ENCODE measurements at places on chromosomes 2 and 18.

DNA sequence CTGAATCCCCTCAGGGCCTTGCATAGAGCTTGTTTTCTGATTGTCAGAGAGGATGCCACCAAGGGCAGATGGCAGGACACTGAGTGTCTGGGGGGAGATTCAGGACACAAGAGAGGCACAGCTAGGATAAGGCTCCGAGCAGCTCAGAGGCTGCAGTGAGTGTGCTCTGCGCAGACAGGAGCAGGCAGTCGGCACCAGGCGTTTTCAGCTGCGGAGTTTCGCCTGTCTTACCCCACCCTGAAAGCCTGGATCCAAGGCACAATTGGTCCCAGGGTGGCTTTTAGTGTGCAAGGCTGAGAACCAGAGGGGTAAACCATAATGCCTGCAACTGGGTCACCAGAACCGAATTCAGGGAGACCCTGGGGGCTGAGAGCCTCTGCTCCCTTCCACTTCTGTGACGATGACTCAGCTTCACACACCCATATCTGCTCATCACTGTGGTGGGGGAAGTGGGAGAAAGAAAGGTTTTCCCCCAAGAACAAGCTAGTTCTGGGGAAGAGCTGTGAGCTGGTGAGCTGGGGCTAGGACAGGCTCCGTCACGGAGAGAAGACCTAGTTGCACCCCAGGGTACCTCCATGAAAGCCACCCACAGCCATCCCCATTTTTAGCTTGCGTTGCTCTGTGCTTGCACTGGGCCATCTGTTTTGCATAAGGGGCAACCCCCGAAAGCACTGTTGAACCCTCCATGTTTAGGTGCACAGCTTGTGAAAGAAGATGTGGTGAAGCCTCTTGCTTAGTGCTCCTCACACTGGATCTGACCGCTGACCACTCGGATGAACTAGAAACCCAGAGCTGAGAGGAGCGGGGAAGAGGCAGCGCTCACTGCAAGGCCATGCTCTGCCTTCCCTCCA lies 173.7 kb downstream of the CELF4 start:
- no peak for DNase-seq

DNA sequence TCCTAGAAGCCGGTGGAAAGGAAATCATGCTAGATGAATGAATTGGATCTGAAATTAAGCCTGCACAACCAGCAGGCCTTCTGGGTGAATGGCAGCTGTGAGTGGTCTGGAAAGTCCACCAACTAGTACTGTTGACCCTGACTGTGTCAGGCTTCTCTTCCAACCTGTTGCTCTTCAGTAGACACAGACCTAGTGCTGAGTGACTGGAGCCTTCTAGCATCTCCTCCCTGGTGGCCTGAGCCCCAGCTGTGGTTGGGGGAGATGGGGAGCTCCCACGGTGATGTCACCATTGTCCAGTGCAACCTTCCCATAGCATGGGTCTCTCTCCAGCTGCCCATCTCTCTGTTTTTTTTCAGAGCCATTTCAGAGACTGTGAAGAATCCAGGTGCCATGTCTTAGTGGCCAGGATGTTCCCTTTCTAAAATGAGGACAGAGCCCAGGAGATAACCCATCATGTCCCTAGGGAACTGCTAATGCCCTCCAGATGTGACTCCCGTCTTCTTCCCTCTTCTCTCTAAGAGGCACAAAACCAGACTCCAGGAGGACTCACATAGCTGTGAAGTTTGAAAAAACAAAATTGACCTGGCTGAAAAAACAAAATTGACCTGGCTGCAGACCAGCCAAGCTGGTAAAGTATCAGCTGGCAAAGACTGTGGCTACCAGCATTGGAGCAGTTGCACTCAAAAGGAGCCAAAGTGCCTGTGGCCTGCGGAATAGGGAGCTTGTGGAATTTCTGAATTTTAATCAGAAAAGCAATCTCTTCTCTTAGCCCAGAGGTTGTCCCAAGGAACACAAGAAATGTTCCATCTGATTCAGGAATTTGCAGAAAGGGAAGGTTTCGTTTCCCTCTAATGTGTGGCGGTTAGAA lies 67.4 kb upstream of the RPL31 start:
- DNase-seq: no peak

GRCh38 chr2:186696290-186696689 lies 2.4 kb downstream of the FAM171B start:
- DNase-seq: no peak

DNA sequence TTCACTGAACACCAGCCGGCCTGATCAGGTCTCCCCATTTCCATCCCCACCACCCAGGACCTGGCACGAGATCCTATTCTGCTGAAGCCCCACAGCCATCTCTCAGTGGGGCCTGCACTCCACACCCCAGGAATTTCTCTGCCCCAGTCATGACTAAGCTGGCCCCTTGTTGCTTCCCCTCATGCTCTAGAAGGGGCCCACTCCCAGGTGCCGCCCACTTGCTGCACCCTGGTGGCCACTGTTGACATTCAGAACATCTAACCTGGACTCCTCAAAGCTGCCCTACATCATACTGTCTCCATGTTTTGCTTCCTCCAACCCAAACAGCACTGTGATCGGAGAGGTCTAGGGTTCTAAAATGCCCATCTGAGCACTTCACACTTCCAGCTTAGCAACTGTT lies 90.7 kb upstream of the KLHL29 start:
- DNase-seq: no peak

DNA sequence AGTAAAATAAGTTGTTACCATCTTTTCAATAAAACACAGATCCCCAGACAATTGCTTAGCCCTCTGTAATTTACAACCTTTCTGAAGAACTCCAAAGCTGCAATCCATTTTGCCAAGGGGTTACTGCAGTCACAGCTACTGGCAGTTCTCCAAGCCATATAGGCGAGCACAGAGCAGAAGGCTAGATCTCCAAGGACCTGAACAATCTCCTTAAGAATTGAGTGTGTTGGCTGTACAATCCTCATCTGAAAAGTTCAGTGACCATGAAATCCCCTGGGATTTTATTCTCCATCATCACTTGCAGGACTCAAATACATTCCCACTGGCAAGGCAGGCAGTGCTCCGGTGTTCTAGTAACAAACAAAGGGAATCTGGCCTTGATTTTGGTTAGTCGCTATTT lies 103.9 kb upstream of the LRP1B start:
- no peak for DNase-seq

DNA sequence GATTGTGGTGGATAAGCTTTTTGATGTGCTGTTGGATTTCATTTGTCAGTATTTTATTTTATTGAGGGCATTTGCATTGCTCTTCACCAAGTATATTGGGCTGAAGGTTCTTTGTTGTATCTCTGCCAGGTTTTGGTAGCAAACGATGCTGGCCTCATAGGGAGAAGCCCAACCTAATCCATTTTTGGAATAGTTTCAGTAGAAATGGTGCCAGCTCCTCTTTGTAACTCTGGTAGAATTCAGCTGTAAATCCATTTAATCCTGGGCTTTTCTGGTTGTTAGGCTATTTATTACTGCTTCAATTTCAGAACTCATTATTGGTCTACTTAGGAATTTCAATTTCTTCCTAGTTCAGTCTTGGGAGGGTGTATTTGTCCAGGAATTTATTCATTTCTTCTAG lies 309.8 kb upstream of the SETBP1 start:
- no peak for DNase-seq

- no peak for DNase-seq
Observed at GRCh38 chr2:206115026-206115578, 29.1 kb upstream of the INO80D start.

GRCh38 chr2:11631462-11631861 lies 38.5 kb downstream of the NTSR2 start:
- no peak for DNase-seq

DNA sequence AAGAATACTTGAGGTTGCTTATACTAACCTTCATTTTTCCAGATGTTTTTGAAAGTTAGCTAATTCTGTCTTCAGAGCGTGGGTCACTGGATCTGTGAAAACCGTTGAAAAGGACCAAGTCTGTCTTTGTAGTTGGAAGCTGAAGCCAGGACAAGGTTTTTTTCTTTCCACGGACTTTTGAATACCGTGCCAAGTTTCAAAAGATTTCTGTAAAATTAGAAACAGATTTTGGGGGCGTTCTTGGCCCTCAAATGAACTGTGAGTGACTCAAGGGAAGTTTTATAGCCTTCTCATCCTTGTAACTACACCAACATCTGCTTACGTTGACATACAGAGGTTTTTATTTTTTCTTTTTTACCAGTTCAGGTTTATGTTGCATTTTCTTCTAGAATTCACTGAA lies at the start of gene FAP:
FAP (minus strand) TSS at position 152 of the 400 bp plus-strand sequence; CDS start at position 34, 118 bp downstream.
- DNase-seq: no peak

DNA sequence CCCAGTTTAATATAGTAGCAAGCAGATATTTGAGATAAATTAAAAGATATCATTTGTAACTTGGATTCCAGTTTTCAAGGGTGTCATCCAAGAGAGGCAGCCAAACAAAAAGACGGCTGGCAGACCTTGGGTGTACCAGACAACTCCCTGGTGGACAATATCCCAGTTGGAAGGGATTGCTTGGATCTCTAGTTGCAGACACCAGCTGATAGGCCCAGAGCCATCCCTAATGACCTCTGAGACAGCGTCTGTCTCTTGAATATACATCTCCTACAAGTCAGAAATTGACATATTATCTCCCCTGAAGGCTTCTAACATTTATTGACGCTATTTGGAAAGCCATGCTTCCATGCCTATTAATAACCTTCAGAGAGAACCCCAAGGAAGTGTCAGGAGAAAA lies 67.7 kb downstream of the ACVR1 start:
- no peak for DNase-seq

DNA sequence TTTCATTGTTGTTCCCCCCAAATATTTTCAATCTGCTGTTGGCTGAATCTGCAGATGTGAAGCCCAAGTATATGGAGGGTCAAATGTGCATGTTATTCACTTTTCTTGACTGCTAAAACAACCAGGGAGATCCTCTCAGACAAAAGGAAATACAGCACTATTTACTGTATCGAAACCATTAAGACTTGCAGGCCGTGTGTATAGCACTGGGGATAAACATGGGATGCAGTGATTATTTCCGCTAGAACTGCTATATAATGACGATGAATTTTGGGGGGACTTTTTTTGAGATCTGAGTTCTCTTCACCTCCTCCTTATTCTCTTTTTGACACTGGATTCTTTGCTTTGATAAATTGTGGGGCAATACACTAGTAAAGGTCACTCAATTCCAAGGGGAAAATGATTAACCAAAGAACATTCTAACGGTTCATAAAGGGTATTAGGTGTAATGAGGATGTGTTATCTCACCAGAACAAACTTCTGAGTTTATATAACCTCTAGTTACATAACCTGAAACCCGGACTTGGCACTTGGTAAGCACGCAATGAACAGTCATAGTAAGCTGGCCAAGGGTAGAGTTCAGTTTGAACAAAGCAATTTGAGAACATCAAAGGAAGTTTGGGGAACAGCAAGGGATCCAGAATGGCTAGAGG lies 3.5 kb upstream of the UGT1A1 start:
- no peak for DNase-seq

DNA sequence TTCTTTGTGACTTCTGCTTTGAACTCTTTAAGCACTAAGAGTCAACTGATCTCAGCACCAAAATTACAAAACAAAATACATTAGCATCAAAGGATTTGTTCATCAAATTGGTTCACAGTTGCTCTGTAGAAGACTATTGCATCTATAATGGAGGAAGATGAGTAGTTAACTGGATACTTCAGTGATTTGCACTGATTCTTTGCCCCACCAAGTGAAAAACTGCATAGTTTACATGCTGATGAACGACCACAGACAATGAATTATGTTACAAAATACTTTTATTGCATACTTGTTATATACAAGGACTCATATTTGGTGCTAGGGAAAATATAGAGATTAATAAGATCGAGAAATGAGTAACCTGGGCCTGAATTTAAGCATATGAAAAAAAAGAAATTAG lies 107.2 kb downstream of the SCG2 start:
- DNase-seq: no peak

- no peak for DNase-seq
Observed at GRCh38 chr2:45761635-45762034, 110.2 kb downstream of the PRKCE start.

DNA sequence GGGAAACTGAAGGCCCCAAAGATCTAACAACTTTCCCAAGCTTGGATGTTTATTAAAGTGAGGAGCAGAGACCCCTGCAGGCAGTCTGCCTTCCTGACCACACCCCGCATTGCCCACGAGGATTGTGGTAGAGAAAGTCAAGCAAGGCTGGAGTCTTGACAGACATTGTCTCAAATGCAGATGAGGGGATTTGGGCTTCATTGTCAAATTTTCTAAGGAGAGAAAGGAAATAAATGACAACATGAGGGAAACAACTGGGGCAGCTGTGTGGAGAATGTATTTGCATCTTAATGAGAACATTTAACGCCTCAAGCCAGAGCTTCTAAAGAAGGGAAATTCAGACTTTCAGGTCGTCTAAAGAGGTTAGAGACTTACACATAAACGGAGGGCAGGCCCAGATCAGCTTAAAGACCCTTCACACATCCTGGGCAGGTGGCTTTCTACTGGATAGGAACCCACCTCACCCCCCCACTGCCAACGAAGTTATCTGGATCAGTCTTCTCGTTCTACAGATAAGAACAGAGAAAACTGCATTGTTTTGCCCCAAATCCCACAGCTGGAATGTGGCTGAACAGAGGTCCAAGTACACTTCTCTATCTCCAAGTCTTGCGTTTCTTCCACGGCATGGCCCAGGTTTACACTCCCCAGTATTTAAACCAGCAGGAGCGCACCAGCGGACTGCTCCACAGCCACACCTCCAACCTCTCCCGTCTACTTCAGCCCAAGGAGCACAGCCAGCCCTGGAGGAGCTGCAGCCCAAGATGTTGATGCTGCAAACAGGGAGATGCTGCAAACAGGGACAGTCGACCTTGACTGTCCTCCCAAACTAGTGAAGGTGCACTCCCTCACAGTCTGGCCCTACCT lies 16.2 kb upstream of the SCG2 start:
- no peak for DNase-seq

GRCh38 chr18:77482190-77483085 lies 232.8 kb downstream of the GALR1 start:
- no peak for DNase-seq

DNA sequence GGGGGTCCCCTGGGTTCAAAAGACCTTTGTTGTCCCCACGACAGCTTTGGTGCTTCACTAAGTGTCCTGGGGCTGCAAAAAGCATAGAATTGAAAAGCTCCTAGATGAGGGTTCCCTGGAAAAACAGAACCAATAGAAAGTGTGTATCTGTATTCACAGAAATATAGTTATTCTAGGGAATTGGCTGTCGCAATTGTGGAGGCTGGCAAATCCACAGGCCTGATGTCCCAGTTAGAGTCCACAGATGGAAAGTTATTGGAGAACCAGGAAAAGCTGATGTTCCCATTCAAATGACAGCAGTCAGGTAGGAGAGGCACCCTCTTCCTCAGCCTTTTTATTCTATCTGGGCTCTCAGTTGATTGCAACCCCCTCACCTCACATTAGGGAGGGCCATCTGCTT lies 65.5 kb downstream of the LONRF2 start:
- no peak for DNase-seq

GRCh38 chr2:1612391-1613077 lies 131.8 kb downstream of the PXDN start:
- no peak for DNase-seq

DNA sequence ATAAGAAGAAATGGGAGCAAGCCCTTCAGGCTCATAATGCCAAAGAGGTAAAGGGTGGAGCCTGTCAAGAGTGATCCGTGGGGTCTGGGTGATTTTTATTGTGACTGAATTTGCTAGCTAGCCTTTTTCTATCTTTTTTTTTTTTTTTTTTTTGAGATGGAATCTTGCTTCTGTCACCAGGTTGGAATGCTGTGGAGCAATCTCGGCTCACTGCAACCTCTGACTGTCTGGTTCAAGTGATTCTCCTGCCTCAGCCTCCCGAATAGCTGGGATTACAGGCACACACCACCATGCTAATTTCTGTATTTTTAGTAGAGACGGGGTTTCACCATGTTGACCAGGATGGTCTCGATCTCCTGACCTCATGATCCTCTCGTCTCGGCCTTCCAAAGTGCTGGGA lies 29.1 kb downstream of the DRC1 start:
- DNase-seq: no peak

GRCh38 chr2:227661025-227661649 lies 5.5 kb upstream of the SCYGR5 start:
- no peak for DNase-seq

All from stimulated activated CD8-positive, alpha-beta memory T cell treated with anti-CD3 and anti-CD28 coated beads, Interleukin-4, amount 100 ng/mL, for 1 hour (primary cell).